ENCODE measurements at places on chromosomes 2 and 18. TPM values are rescaled to one million over a fixed set of nuclear protein-coding genes. Genes with fewer than 3 reads are reported as not detected.

Gene ALPI
- total RNA-seq, result not detected

Gene TUBA3D
- total RNA-seq, result not detected

Gene GCG
- total RNA-seq, result not detected

Gene POLR1A
- 12.5 TPM for total RNA-seq

Gene EPAS1
- total RNA-seq, result 4.8 TPM

Gene SPATA3
- not detected for total RNA-seq

Gene UGT1A4
- not detected for total RNA-seq

Gene SERPINB2
- not detected for total RNA-seq

Gene CCDC178
- not detected for total RNA-seq

Gene CKAP2L
- total RNA-seq, result 1.7 TPM

Gene TWIST2
- not detected for total RNA-seq

Gene LOXHD1
- 0.21 TPM for total RNA-seq

Gene STARD6
- total RNA-seq, result not detected

Gene FZD7
- 21.8 TPM for total RNA-seq

Gene OTOF
- total RNA-seq, result not detected

Gene TEKT4
- not detected for total RNA-seq

Gene GPC1
- 75.1 TPM for total RNA-seq

Gene ZNF892
- total RNA-seq, result 7.3 TPM

Gene NCL
- 222 TPM for total RNA-seq

Gene GPBAR1
- 2.4 TPM for total RNA-seq

Gene CTNNA2
- 15.5 TPM for total RNA-seq

Gene SIGLEC15
- total RNA-seq, result 4.2 TPM

Gene LCT
- total RNA-seq, result not detected

Gene YWHAQ
- total RNA-seq, result 317 TPM

Gene FOXI3
- total RNA-seq, result not detected

All from cardiac muscle cell (in vitro differentiated cells and primary cell).